ENCODE measurements at places on chromosomes 16 and 17.
A peak's percentile ranks its signal among the peaks of the same experiment; 100 is the strongest.

DNA sequence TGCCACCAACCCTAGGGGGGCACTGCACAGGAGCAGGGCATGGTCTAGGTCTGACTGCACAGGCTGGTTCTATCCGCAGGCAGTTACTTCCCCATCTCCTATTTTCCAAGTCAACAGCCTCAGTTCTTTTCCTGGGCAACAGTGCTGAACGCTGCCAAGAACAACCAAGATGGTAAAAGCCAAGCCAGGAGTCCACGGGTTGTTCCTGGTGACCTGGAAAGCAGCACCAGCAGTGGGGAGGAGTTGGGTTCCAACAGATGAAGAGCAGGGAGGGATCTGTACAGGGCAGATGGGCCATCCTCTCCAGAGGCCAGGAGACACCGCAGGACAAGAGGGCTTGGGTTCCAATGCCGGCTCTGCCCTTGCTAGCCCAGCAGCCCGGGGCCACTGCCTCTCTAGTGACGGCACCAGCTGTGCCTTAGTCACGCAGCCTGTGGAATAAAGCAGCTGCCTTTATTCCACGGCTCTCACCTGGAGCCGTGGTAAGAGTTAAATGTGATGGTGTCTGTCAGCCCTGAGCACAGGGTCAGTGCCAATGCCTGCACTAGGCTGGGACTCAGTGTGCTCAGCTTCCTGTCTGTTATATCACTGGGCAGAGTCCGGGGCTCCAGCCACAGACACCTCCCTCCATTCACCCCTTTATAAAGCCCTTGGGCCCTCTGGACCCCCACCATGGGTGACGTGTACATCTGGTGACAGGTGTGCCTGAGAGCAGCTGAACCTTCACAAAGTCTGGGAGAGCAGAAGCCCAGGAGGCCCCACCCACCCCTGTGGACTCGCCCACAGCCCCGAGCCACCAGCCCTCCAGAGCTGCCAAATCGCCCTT, 44.9 kb downstream of the MARF1 start:
- no peak for DNase-seq

DNA sequence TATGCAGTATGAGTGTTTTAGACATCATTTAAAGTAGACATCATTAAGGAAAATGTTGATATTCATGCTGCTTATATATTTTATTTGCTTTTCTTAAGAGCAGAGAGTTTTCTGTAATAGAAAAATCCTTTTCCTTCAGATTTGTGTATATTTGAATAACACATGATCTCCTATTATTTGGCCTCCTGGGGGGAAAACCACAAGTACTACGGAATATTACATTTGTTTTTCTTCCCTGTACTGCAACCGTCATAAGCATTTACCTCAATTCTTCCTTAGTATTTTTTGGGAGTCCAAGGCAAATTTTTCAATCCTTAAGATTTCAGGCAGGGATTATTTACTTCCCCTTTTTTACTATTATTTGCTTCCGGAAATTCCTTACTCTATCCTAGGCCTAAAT, 6.0 kb downstream of the RSPRY1 start:
- DNase-seq, result no peak

GRCh38 chr16:187330-187729, 7.1 kb downstream of the HBQ1 start:
- no peak for DNase-seq

GRCh38 chr17:13646411-13646810, 44.7 kb upstream of the HS3ST3A1 start:
- no peak for DNase-seq

- DNase-seq, result no peak
Observed at GRCh38 chr16:30027588-30028437, 3.3 kb downstream of the TLCD3B start.

DNA sequence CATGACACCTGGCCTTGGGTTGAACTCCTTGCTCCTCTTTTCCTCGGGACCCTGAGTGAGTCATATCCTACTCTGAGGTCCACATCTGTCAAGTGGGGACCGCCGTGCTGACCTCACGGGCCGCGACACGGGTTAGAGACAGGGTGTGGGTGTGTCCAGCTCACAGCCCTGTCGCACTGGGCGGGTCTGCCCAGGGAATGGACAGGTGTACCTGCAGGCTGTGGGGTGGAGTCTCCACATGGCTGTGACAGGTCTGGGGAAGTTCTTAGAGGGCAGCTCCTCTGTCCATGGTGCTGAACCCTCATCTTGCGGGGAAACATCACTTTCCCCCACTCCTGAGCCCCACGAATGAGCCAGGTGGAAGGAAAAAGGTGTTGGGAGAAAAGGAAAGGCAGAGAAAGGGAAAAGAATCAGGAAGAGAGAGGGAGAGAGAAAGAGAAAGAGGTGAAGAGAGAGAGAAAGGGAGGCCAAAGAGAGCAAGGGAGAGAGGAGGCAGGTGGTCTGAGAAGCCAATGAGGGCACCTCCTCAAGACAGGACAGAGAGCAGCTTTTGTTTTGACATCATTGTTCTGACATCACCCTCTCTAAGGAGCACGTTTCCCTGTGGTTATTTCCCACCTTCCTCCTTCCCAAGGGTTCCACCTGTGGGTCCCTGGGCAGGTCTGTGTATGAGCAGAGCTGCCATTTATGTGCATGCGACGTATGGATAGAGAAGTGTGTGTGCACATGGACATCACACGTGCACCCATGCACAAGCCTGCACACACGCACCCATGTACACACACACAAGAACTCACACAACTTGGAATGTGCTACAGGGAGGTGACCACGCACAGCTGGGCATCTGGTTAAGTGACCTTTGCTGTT, 32.6 kb upstream of the CBFA2T3 start:
- DNase-seq, result peak; percentile 39

DNA sequence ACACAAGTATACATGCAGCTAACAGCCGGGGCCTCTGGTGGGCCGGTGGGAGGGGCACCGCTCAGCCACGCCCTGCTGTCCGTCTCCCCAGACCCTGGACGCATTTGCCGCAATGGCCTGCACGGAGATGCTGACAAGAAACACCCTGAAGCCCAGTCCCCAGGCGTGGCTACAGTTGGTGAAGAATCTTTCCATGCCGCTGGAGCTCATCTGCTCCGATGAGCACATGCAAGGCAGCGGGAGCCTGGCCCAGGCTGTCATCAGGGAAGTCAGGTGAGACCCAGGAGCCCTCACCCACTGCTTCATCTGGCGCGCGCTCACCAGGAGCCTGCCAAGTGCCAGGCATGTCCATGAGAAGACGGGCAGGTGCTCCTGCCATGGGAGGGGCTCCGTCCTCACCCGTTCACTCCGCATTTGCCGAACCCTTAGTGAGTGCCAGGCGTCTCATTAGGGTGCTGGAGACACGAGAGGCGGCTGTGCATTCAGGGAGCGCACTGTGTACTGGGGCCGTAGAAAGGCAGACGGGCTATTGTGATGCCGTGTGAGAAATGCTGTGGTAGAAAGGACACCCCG, 51.4 kb upstream of the ENDOV start:
- no peak for DNase-seq

GRCh38 chr17:81577278-81578000, 25.3 kb upstream of the FAAP100 start:
- DNase-seq, result no peak
